Right cardiac atrium (tissue), 5 donors: ENCODE measurements at places on chromosomes 3 and 15. TPM values are rescaled to one million over a fixed set of nuclear protein-coding genes. Genes with fewer than 3 reads are reported as not detected.

Gene C3orf62
- 3.2 TPM for total RNA-seq

Gene FILIP1L
- total RNA-seq = 88.3 TPM

Gene CALML4
- 1.8 TPM for total RNA-seq

Gene ACTC1
- 14,380 TPM for total RNA-seq

Gene HRG
- total RNA-seq = not detected

DNA sequence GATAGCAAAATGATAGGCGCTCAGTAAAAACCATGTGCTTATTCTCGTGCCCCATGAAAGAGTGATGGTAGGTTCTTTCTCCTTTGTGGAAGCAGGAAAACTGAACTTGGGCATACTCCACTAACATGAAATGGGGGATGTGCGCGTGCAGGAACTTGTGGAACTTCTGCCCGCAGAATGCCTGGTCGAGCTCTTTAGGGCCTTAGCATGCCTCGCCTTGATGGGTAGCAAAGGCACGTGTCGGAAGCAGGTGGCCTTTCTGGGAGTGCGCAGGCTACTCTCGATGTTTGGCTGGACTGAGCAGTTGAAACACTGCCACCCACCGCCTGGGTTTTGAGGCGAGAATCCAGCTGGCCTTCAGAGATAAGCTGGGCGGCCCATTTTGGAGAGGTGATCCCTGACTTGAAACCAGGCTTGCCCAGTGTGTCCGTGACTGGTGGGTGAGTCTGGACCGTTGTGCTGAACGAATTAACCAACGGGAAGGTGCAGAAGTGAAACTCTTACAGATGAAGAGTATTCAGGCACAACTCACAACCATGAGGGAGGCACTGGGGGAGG, 842 bp downstream of the PCCB start:
- DNase-seq = peak; percentile 70

DNA sequence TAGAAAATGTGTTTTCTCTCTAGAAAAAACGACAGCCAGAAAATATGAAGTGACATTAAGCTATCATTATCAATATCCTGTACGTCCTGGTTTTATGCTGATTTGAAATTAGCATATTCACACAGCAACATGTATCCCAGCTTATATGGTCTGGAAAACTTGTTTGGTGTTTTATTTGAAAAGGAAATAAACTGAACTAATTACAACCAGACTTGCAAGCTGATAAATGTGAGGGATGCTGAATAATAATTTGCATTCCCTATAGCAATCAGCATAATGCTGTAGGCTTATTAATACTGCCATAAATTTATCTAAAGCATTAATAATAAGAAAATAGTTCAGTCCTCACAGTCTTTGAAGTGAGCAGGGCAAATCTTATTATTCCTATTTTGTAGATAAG, 336.9 kb upstream of the UMPS start:
- DNase-seq = no peak

GRCh38 chr15:66795851-66796250, 93.8 kb downstream of the SMAD6 start:
- DNase-seq = no peak

DNA sequence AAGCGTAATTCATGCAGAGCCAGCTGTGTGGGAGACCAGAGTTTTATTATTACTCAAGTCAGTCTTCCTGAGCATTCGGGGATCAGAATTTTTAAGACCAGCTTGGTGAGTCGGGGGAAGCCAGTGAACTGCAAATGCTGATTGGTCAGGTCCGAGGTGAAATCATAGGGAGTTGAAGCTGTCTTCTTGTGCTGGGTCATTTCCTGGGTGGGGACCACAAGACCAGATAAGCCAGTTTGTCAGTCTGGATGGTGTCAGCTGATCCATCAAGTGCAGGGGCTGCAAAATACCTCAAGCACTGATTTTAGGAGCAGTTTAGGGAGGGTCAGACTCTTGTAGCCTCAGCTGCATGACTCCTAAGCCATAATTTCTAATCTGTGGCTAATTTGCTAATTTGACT, 228.1 kb upstream of the ATP10A start:
- DNase-seq = no peak

- no peak for DNase-seq
Observed at GRCh38 chr3:72739531-72740466, 108.4 kb downstream of the SHQ1 start.

GRCh38 chr3:37712421-37712820, 149.3 kb upstream of the CTDSPL start:
- no peak for DNase-seq

- no peak for DNase-seq
Observed at GRCh38 chr15:68332266-68332665, 54.7 kb downstream of the FEM1B start.

- no peak for DNase-seq
Observed at GRCh38 chr3:52440249-52440551, 4.7 kb downstream of the SEMA3G start.

DNA sequence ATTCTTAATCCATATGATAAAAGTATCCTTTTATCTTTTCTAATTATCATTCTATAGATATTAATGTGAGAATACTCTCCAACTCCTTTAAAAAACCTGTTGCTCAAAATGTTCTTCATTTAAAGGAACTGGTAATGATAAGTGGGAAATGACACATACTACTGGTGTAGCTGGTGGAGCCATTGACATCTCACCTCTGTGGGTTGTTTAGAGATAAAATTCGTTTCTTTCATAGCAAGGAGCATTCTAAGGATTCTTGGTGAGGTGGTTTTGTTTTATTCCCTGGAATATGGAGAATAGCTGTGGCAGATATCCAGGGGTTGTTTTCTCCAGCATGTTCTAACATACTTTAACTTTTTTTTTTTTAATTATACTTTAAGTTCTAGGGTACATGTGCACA, 299.8 kb upstream of the THBS1 start:
- no peak for DNase-seq

DNA sequence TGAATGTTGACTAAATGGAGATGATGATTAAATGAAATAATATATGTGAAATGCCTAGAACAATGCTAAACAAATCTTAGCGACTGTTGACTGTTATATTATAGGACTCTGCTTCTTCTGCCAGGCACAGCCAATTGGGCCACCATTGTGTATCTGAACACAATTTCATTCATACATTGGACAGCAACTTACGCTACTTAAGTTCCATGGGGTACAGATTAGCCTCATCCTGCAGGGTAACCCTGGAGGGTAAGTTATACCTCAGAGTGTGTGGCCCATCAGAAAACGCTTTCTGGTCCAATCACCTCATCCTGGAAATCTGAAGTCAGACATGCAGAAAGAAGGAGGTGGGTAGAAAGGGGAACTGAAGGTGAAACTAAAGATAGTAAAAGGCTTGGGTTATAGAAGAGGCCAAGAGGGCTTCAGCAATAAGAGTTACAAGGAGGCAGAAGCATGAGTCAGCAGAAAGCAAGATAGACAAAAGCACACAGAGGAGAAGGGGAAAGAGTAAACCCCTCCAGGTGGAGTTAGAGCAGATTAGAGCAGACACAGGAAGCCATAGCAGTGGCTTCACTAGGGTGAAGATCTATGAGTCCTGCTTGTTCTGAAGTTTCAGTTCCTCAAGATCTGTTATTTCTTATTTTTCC, 119.3 kb upstream of the SLC24A5 start:
- no peak for DNase-seq

DNA sequence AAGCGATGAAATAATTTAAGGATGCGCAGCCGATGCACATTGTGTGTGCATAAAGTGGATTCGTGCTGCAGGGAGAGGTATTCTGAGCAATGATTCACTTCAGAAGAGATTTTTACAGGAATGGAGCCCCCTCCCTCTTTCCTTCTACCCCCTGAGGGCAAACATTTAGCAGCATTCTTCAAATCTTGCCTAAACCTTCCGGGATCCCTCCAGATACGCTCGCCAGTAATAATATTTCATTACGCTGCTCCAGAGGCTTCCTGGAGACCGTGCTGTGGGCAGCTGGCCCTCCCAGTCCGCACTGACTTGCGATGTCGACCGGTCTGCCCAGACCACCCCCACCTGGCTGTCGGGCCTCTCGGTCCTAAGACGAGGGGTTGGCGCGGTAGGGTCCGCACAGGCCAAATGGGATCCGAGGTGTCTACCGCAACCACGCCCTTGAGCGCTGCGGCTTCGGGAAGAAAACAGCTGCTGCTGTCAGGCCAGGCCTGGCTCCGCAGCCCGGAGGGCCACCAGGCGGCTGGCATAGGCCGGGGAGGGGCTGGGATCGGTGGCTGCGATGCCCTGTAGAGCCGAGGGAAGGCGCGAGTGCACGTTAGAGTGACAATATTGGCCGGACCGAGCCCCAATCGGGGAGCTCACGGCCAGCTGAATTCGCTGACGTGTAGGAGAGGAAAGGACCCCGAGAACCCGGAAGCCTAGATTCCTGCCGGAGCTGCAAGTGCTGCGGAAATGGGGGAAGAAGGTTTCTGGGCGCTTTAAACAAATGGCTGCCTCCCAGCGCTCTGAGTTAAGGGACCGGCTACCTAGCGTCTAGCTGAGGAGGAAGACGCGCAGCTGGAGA, 14.3 kb downstream of the ZIC4 start:
- DNase-seq = no peak

DNA sequence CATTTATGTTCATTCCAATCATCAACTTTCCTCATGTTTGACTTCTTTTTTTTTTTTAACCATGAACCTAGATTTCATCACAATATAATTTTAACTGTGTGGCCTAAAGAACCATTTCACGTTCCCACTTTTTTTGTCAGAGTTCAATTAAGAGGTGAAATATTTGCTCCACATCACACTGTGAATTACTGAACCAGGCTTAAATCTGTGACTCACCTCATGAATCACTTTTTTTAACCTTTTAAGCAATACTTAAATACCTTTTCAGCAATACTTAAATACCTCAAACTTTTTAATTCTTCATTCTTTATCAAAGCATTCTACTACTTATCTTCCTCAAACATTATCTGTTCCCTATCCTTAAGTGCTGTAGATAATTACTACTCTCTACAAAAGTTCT, 137.6 kb downstream of the SI start:
- DNase-seq = no peak
